ENCODE measurements at places on chromosomes 7 and 10. TPM values are rescaled to one million over a fixed set of nuclear protein-coding genes. Genes with fewer than 3 reads are reported as not detected.

The UCMA gene
- total RNA-seq: not detected

The SORBS1 gene
- 0.47 TPM for total RNA-seq

DNA sequence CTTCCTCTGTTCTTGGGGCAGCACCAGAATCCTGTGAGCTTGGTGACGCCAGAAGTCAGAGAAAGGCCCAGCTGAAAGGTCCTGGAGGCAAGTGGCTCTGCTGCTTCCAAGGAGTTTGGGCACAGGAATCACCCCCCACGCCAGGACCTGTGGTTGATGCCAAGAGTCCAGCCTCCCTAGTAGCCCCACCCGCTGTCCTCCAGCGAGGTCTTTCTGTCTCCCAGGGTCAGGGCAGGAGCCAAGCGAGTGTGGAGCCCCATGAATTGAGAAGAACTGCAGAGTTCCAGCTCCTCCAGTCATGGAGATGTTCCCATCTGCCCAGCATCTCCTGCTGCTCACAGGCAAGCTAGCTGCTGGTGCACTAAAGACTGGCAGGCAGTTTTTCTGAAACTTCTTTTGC, 631.7 kb upstream of the MGMT start:
- no peak overlapping the region for H3K27ac ChIP-seq
- H3K4me3 ChIP-seq: no peak overlapping the region
- H3K27me3 ChIP-seq: no peaks in the 10 kb centered on the region
- DNase-seq: no peak

The CAPZA2 gene
- total RNA-seq: 90.9 TPM

The WIPF3 gene
- not detected for total RNA-seq

- DNase-seq: peak; percentile 93
- peaks cover 42% of the 10 kb centered on the region for H3K4me1 ChIP-seq
- peak within 1 kb of the TSS; percentile 96 for H3K27ac ChIP-seq
- H3K27me3 ChIP-seq: peaks cover 17% of the 10 kb centered on the region
- peaks cover 42% of the 10 kb centered on the region for H3K36me3 ChIP-seq
These were observed at the start of gene GATA3 for GRCh38 chr10:8054494-8055407. Gene GATA3 (plus strand): TSS chr10:8054688. CDS start chr10:8055656, 968 bp downstream.

DNA sequence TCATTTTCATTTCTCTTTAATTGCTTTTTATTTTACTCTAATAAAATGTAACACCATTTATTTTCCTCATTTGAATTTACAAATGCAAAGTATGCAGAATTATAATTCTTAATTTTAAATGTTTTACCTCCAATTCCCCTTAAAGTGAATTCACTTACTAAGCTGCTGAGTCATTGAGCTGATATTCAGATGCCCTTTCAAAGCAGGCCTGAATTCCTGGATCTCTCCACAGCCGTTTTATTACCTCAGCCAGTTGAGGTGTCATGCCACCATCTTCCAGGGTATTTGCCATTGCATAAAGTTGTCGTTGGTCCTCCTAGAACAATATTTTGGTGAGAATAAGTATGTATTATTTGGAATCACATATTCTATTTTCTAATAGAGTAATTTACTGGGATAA, 33.2 kb downstream of the GNAT3 start:
- DNase-seq: no peak
- H3K4me1 ChIP-seq: no peaks in the 10 kb centered on the region
- H3K27ac ChIP-seq: no peak overlapping the region
- no peaks in the 10 kb centered on the region for H3K27me3 ChIP-seq

DNA sequence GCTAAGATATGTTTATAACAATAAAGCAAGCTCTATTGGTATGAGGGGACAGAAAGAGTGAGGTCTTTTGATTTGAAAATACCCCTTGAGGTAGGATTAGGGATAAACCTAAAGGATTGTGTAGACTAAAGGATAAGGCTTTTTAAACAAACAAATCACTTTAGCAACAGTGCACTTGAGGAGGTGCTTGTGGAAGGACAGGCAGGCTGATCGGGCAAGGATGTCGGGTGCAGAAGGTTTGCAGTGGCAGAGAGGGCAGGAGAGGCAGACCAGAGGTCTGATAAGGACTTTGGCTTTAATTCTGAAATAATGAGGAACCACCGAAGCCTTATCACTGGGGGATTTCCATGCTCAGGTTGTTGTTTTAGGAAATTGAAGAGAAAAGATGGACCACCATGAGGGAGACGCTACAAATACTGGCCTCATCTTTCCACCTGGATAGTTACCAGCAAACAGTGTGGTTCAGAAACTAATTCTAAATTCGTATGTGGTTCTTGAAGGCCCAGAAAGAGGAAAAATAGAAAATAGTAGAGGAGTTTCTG, 119.5 kb upstream of the KLF6 start:
- DNase-seq: no peak
- no peaks in the 10 kb centered on the region for H3K27me3 ChIP-seq

The GPR15LG gene
- total RNA-seq: not detected

GRCh38 chr7:93172683-93173082, 24.5 kb upstream of the SAMD9L start:
- peaks cover 15% of the 10 kb centered on the region for H3K27me3 ChIP-seq
- H3K27ac ChIP-seq: no peak overlapping the region
- DNase-seq: no peak
- H3K4me3 ChIP-seq: no peak overlapping the region
- peaks cover 19% of the 10 kb centered on the region for H3K36me3 ChIP-seq

The CYP2W1 gene
- not detected for total RNA-seq

The CLDN4 gene
- total RNA-seq: 0.09 TPM

DNA sequence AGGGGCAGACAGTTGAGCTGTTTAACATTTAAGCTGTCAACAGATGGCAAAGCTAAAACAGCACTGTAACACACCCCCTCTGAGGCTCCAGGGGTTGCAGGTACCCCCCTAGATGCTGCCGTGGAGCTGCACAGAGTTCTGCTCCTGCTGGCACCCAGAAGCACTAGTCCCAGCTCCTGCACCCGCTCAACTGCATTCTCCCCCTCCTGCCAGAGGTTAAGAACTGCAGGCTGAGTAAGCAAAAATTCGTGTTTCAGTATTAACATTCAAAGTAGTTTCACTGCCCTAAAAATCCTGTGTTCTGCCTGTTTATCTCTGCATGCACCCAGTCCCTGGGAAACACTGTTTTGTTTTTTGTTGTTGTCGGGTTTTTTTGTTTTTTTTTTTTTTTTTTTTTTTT, 790.8 kb upstream of the KCND2 start:
- no peaks in the 10 kb centered on the region for H3K27me3 ChIP-seq
- H3K27ac ChIP-seq: no peak overlapping the region
- DNase-seq: no peak
- no peak overlapping the region for H3K4me3 ChIP-seq

GRCh38 chr7:157679607-157680006, 342.8 kb downstream of the DNAJB6 start:
- peaks cover 75% of the 10 kb centered on the region for H3K27me3 ChIP-seq
- H3K4me3 ChIP-seq: no peak overlapping the region
- no peaks in the 10 kb centered on the region for H3K36me3 ChIP-seq
- H3K27ac ChIP-seq: no peak overlapping the region

DNA sequence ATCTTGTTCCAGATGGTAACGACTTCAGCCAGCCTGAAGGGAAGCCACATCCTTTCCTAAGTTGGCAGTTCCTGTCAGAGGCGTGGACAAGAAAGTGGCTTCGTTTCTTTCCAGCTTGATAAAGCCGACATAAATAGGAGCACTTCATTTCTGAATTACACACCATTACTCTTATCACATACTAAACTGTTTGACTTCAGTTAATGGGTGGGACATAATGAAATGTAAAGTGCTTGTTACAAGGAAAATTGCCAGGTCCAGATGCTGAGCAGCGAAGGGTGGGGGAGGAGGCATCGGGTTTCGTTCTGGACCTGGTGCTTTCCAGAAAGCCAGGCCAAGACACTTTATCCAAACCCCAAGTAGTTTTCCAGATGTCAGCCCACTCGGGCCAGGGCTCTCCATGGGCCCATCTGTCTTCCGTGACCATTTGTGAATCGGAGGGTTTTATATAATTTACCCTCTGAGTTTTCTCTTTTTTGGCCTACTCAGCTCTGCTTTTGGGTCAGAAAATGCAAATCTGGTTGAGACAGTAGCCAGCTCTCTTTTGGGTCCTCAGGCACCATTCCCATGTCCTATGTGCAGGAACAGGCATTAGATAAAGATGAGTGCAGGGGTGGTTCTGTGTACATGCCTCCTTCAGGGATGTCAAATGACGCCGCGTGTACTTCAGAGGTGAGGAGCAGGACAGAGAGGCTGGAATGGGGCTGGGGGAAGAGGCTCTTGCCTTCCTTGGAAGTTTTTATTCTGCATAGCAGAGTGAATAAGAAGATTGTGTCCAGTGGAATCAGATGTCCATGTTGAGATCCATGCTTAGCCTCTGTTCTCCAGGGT, 90.2 kb downstream of the TACC2 start:
- no peaks in the 10 kb centered on the region for H3K4me1 ChIP-seq
- H3K4me3 ChIP-seq: no peak overlapping the region
- no peak overlapping the region for H3K27ac ChIP-seq
- no peaks in the 10 kb centered on the region for H3K27me3 ChIP-seq
- no peak for DNase-seq

The DPYSL4 gene
- 1.5 TPM for total RNA-seq

DNA sequence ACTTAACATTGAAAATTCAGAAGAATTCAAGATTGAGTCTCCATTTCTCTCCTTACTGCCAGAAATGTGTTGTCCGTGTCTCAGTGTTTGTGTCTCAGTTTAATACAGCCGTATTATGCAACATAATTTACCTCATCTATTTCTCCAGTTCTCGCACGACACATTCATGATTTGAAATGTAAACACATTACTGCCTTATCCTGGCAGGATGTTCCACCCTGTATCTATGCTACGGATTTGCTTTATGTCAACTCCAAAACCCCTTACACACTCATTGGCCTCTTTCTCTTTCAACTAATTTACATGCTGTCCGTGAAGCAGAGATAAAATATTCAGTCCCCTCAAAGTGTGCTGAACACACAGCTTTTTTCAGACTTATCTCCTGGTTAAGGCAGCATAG, 653.7 kb upstream of the SEMA3D start:
- H3K4me3 ChIP-seq: no peak overlapping the region
- H3K36me3 ChIP-seq: no peaks in the 10 kb centered on the region

DNA sequence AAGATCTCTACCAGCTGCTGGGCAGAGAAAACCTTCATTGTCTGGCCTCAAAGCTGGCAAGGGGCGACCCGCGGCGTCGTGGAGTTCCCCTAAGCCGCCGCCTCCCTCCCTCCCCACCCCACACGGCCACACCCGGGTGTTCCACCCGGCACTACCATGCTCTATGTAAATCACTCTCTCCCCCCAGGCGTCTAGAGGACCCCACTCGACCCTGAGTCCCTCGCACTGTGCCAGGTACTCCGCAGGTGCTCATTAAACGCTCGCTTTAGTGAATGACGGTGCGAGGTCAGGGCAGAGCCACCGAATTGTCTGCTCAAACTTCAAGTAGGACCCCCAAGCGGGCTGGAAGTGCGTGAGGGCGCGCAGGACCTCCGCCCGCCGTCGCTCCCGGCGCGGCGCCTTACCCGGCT, 628 bp downstream of the PARP12 start:
- H3K36me3 ChIP-seq: peaks cover 59% of the 10 kb centered on the region
- peaks cover 44% of the 10 kb centered on the region for H3K4me1 ChIP-seq
- no peaks in the 10 kb centered on the region for H3K27me3 ChIP-seq
- H3K27ac ChIP-seq: peak overlapping the region; percentile 94

DNA sequence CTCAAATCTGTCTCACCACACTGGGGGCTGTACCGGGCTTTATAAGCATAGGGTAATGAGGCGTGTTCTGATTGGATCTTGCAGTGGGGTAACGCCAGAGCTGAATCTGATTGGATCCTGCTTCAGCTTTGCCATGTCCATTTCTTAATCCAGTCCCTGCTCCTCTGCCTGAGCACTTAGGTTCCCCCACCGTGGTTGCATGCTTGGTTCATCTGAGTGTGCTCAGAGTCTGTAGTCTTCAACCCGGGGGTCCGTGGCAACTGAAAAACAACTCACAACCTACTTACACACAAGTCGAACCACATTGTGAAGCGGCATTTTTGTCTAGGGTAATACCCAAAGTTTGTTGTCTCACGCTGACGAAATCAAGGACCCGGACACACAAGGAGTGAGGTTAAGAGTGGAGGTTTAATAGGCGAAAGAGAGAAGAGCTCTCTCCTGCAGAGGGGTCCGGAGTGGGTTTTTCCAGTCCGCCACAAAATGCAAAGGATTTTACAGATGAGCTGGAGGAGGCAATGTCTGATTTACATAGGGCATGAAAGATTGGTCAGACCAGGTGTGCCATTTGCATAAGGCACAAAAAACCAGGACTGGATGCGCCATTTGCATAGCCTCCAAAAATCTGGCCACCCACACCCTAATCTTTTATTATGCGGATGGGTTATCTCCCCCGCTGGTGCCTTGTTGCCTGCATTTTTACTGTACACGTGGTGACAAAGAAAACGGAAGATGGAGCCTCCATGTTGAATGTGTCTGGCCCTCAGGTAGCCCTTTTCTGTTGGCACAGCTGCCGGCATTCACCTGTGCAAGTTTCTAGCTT, 641.8 kb upstream of the FOXK1 start:
- no peak for DNase-seq
- no peaks in the 10 kb centered on the region for H3K36me3 ChIP-seq
- no peaks in the 10 kb centered on the region for H3K27me3 ChIP-seq
- no peak overlapping the region for H3K4me3 ChIP-seq
- H3K4me1 ChIP-seq: no peaks in the 10 kb centered on the region

The SLC18A3 gene
- not detected for total RNA-seq

DNA sequence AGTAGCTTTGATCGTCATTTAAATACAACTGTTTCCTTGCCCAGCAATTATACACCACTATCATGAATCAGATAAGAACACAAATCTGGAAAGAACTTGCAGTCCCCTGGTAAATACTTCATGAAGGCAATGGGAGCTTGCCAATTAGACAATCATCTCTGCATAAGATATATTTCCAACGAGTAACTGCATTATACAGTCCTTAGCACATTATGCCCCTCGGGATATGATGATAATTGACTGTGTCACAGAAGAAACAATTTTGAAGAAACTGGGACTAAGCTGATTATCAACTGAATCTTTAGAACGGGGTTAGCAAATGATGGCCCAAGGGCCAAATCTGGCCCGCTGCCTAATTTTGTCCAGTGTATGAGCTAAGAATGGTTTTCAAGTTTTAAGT, 155.7 kb downstream of the TRIL start:
- no peaks in the 10 kb centered on the region for H3K36me3 ChIP-seq
- no peaks in the 10 kb centered on the region for H3K27me3 ChIP-seq
- DNase-seq: no peak
- no peak overlapping the region for H3K4me3 ChIP-seq
- no peaks in the 10 kb centered on the region for H3K4me1 ChIP-seq

GRCh38 chr7:157152391-157152937, 13.7 kb downstream of the UBE3C start:
- H3K27me3 ChIP-seq: no peaks in the 10 kb centered on the region
- H3K4me3 ChIP-seq: no peak overlapping the region
- peaks cover 19% of the 10 kb centered on the region for H3K4me1 ChIP-seq
- no peak for DNase-seq

DNA sequence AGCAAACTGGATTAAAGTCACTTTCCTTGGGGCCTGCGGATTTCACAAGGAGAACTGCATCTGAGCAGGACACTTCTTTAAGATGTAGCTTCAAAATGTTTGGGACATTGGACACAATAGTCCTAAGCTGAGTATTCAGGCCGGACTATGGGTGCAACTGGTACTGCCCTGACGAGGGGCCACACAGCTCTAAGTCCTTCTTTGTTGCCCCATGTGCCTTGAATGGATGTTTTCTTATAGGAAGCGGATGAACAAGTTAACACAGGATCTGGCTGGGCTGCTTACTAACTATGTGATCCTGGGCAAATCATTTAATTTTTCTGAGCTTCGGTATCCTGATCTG, 147.8 kb upstream of the KLF14 start:
- H3K4me1 ChIP-seq: peaks cover 41% of the 10 kb centered on the region
- H3K4me3 ChIP-seq: no peak overlapping the region
- no peak for DNase-seq
- no peaks in the 10 kb centered on the region for H3K27me3 ChIP-seq

- no peaks in the 10 kb centered on the region for H3K27me3 ChIP-seq
- H3K4me1 ChIP-seq: no peaks in the 10 kb centered on the region
- no peak overlapping the region for H3K27ac ChIP-seq
- H3K36me3 ChIP-seq: no peaks in the 10 kb centered on the region
- no peak for DNase-seq
These were observed 190.1 kb downstream of the SDHAF3 start for GRCh38 chr7:97307521-97308108.
